ENCODE measurements at places on chromosomes 5 and 9. TPM values are rescaled to one million over a fixed set of nuclear protein-coding genes. Genes with fewer than 3 reads are reported as not detected.

Gene PCDHA10
- total RNA-seq, result 2.5 TPM

Gene SLC6A19
- total RNA-seq, result not detected

Gene PCDHA11
- total RNA-seq, result 1.2 TPM

Gene AKNA
- total RNA-seq, result 83.5 TPM

Gene STRBP
- 7.4 TPM for total RNA-seq

Gene FAM78A
- total RNA-seq, result 1.9 TPM

Gene SVEP1
- 140 TPM for total RNA-seq

- DNase-seq, result no peak
Measured at GRCh38 chr5:1718669-1719068, 81.0 kb downstream of the MRPL36 start.

- no peak for DNase-seq
Measured at GRCh38 chr5:111071413-111071812, at the start of gene TSLP. Gene TSLP (plus strand): TSS chr5:111071713. CDS start chr5:111071891, 178 bp downstream.

GRCh38 chr9:1046639-1047572 lies 3.3 kb upstream of the DMRT2 start:
- DNase-seq, result no peak

- no peak for DNase-seq
Measured at GRCh38 chr5:96173366-96173765, 211.7 kb upstream of the ELL2 start.

- no peak for DNase-seq
Measured at GRCh38 chr5:72314571-72315172, 5.4 kb downstream of the MRPS27 start.

- no peak for DNase-seq
Measured at GRCh38 chr5:174910245-174910737, 185.9 kb downstream of the MSX2 start.

DNA sequence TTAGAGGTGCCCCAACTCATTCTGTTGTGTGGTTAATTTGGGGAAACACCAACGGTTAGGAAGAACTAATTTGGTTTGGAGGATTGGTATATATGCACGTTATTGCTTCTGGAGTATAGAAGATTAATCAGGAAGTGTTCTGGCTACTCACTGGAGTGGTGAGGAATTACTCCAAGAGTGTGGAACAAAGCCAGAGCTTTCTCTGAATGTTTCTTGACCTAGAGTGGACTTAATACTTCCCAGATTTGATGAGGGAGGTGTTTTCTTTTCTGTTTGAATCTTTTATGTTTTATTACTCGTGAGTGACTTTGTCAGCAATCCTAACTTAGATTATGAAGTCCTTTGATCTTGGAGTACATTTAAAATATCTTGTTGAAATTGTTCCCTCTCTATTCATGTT lies 163.7 kb downstream of the MAN2A1 start:
- no peak for DNase-seq

- DNase-seq, result no peak
Measured at GRCh38 chr5:32168460-32169033, 5.6 kb downstream of the GOLPH3 start.

DNA sequence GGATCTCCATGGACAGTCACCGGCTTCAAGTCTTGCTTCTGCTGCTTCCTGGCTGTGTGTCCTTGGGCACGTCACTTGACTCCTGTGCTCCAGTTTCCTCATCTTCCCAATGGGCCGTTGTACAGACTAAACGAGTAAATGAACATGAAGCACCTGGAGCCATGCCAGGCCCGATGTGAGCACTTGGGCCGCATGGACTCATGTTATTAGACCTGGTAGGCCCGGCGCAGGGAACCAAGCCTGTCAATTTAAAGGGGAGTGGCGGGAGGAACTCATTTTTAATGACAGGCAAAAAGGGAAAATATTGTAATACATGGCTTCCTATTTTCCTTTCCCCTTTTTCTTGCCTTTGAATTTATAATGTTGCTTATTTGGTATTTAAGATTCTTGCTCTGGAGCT lies 47.5 kb downstream of the TENT4A start:
- DNase-seq, result no peak

- DNase-seq, result no peak
Measured at GRCh38 chr5:6774721-6775204, 61.5 kb downstream of the TENT4A start.

- no peak for DNase-seq
Measured at GRCh38 chr5:86757824-86758223, 140.1 kb downstream of the COX7C start.

- DNase-seq, result no peak
Measured at GRCh38 chr9:15738011-15738410, 185.2 kb downstream of the CCDC171 start.

DNA sequence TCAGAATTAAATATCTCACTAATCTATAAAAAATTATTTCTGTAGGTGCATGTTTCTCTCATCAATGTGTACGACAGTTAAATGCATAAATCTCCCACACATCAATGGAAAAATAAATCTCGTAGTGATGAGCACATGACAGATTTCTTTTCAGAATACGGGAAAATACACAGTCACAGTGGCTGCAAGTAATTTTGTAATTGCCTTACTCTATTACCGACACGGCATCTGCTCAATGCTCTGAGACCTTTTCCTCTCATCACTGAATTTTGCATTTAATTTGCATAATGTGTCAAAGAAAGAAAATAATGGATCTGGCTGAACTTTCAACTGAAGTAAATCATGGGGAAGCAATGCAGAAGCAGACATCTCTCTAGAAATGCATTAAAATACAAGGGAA lies 37.2 kb downstream of the PDE4D start:
- no peak for DNase-seq

- DNase-seq, result no peak
Measured at GRCh38 chr5:135242021-135242865, 156.8 kb downstream of the MACROH2A1 start.

- DNase-seq, result no peak
Measured at GRCh38 chr5:132824426-132824825, 6.0 kb downstream of the SHROOM1 start.

DNA sequence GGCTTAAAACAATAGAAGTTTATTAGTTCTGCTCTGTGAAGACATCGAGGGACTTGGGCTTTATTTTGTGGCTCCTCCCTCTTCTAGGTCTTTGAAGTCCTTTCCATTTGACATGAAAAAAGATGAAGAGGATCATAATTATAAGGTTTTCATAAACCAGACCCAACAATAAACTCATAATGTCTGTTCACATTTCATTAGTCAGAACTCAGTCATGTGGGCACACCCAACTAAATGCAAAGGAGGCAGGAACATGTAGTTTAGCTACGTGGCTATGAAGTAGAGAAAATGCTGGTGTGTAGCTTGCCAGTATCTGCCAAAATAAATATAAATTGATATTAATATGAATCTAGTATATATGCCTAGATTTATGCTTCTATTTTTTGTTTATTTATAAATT lies 393.9 kb upstream of the C9orf72 start:
- no peak for DNase-seq

DNA sequence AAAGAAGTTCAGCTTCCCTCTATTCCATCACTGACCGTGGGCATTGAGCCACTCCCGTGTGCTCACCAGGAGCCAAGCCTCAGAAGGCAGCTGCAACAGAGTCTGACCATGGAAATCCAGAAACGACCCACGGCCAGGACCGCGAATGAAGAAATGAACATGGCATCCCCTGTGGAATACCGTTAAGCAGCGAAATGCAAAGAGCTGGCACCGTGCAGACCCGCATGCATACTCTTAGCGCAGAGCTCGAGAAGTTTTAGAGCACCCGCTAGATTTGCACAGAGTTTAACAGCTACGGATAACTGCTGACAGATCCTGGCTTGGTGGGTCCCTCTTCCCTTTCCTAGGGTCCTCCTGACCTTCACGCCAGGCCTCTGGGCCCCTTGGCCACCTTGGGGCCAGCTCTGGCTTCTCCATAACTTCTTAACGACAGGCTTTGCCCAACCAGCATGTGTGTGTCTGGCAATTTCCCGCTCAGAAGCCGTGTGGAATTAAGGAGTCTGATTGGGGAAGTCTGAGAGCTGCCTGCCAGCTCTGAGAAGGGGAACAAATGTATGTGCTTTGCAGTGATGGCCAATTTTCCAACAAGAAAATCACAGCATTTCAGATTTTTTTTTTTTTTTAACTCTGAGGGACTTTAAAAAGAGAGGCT lies 75.3 kb upstream of the COL5A1 start:
- DNase-seq, result no peak

DNA sequence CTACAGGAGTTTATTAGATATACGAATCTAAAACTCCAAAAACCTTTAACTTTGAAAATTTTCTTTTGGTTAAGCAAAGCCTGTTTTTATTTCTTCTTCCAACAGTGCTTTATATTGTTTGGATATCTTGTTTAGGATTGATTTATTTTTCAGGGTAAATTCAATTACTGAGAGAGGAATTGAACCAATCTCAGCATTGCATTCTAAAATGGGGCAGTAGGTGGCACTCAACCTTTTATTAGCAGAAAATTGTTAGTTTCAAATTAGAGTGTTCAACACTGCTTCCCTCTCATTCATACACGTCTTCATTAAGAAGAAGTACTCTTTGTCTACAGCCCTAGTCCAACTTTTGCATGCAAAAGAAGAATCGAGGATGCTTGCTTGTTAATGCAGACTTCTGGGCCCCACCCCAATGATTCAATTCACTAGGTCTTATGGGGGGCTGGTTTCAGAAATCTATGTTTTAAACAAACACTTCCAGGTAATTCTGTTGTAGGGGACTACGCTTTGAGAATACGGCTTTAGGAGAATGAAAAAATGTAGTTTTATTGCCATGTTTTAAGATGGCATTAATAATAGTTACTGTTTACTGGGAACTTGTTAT lies 26.6 kb downstream of the MRPL22 start:
- DNase-seq, result no peak

DNA sequence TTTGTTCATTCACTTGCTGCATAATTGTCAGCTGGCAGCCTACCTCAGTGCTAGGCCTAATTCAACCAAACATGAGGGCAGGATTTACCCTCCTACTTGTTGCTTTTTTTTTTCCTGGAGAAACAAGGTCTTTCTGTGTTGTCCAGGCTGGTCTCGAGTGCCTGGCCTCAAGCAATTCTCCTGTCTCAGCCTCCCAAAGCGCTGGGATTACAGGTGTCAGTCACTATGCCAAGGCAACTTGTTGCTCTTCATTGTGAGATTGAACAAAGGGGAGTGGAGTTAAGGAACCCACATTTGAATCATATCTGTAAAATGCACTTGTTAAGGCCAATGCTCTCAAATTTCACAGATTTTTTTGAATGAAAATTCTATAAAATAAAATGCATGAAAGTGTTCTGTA lies 380.5 kb downstream of the TMEM161B start:
- DNase-seq, result no peak
